Thoracic aorta (tissue), 2 donors: ENCODE measurements at places on chromosomes 2 and 18.

- DNase-seq, result no peak
Measured at GRCh38 chr2:11056614-11057013, 98.7 kb upstream of the SLC66A3 start.

GRCh38 chr2:42706836-42707235 lies 57.1 kb downstream of the OXER1 start:
- no peak for DNase-seq

- DNase-seq, result no peak
Measured at GRCh38 chr2:67840460-67841068, 222.2 kb downstream of the C1D start.

DNA sequence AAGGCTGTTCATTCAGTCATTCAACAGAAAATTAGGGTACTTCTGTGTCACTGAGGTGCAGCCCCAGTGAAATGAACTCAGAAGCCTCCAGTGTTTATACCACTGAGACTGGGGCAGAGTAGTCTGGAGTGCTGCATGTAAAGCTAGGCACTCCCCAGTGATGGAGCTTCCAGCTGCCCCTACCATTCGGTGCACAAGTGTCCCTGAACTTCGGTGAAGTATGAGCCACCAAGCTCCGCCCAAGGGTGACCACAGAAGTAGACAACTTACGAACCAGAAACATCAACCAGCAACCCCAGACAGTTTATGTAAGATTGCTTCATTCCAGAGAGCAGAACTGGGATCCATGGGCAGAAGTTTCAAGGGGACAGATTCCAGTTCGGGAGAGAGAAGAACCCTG lies 70.6 kb upstream of the FOSL2 start:
- DNase-seq, result no peak
